ENCODE measurements at places on chromosomes 2 and 18.

- DNase-seq: no peak
Measured at GRCh38 chr18:28032177-28032576, 144.8 kb downstream of the CDH2 start.

GRCh38 chr2:21740484-21740883, 616.7 kb downstream of the TDRD15 start:
- DNase-seq: no peak

DNA sequence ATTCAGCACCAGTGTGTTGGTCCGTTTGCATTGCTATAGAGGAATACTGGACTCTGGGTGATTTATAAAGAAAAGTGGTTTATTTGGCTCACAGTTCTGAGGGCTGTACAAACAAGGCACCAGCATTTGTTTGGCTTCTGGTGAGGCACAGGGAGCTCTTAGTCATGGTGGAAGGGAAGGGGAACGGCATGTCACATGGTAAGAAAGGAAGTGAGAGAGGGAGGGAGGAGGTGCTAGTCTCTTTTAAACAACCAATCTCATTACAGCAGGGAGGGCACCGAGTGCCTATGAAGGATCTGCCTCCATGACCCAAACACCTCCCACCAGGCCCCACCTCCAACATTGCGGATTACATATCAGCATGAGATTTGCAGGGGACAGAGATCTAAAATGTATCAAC, 143.9 kb upstream of the DLX2 start:
- no peak for DNase-seq

DNA sequence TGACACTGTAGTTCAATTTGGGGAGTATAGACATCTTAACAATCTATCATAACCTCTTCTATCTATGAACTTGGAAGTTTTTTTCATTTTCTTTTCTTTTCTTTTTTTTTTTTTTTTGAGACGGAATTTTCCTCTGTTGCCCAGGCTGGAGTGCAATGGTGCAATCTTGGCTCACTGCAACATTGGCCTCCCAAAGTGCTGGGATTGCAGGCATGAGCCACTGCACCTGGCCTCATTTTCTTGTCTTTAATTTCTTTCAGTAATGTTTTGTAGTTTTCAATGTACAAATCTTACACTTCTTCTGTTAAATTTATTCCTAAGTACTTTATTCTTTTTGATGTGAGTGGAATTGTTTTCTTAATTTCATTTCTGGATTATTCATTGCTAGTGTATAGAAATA, 14.6 kb downstream of the ASAP2 start:
- DNase-seq: no peak

DNA sequence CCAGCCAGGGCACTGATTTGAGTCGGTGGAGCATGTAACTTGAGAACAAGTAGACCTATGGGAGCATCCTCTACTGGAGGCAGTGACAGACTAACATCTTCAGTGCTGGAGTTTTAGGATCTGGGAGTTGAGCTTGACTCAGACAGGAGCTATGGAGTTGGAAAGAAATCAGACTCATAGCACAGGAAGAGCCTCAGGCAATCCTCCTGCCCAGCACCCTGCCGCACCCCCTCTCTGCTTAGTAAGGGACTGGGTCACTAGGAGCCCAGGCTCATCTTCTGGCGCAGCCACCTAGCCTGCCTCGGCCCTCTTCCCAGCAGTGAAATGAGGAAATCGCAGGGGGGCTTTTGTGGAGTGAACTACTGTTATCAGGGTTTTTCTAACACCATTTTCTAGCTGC, 3.6 kb downstream of the ARID5A start:
- no peak for DNase-seq

DNA sequence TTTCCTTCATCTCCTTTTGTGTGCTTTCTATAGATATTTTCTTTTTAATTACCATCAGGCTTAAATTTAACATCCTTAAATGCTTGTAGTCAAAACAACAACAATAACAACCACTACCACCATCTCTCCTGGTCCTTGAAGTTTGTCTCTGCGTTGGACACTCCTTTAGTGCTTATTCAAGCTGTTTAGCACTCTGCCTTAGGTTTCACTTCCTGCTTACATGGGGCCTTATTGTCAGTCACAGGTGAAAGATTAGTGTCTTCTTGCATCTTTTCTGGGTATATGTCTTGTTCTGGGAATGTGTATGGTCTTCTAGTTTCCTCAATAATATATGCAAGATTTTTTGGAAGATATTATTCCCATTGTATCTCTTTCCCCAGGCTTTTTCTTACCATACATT, 240.1 kb upstream of the NXPH2 start:
- DNase-seq: no peak

DNA sequence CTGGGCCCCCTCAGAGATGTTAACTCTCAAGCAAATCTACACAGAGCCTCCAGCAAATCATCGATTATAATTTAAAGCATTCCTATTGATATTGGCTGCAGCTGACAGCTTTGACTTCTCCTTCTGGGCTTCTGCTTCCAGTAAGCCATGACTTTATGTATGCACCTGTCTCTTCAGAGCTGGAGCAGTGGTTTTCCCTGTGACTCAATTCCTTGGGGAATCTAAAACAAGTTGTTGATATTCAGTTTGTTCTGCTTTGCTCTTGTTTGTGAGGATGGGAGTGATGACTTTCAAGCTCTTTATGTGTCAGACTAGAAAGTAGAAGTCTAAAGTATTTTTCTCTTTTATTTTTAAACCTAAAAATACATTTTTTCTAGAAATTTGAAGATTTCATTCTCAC, 45.1 kb upstream of the TNP1 start:
- DNase-seq: no peak

- peak; percentile 42 for DNase-seq
Measured at GRCh38 chr2:47272031-47272864, 117.1 kb upstream of the STPG4 start.

DNA sequence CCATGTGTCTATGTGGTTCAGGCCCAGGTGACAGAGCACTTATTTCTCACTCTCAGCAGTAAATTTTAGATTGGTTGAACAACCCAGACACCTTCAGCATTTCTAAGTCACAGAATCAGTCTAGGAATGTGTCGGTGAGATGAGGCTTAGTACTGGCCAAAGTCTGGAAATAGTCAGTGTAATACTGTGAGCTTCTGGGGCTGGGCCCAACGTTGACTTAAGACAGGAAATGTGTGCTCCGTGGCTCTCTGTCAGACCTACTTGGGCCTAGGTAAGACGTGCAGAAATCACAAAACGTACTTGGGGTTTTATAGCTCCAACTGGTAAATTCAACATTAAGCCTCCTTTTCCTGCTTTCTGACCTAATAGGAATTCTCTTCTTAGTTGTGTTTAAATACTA, 160.3 kb upstream of the COL3A1 start:
- DNase-seq: no peak

DNA sequence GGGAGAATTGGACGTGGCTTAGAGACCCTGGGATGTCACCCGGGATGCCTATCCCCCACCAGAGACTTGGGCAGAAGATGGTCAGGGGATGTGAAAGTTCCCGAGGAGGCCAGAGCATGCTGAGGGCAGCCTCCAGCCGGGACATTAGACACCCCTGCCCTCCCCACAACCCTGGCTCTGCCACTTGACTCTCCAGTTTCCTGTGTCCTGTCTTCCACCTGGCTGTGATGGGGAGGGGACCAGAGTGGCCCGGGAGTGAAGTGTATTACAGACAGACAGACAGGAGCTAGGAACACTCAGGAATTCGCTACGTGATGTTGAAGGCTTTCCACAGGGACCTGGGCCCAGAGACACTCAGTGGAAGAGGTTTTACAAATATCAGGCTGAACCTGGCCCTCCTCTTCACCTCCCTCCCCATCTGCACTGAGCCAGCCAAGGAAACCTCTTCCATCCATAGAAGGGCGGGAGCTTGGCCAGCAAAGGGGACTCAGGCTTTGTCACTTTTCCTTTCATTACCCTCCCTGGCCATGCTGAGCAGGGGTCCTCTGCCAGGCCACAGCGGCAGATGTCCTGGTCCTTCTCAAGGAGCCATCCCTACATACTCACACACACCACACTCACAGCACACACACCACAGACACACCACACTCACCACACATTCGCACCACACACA, 60.7 kb downstream of the SDC1 start:
- DNase-seq: no peak

- DNase-seq: no peak
Measured at GRCh38 chr2:203743441-203743981, 37.1 kb downstream of the CD28 start.

GRCh38 chr18:58359218-58359617, 269.7 kb downstream of the ALPK2 start:
- DNase-seq: no peak

GRCh38 chr2:7289697-7290096, 372.5 kb downstream of the RNF144A start:
- no peak for DNase-seq

- DNase-seq: no peak
Measured at GRCh38 chr2:101408925-101409324, 21.6 kb upstream of the CREG2 start.

DNA sequence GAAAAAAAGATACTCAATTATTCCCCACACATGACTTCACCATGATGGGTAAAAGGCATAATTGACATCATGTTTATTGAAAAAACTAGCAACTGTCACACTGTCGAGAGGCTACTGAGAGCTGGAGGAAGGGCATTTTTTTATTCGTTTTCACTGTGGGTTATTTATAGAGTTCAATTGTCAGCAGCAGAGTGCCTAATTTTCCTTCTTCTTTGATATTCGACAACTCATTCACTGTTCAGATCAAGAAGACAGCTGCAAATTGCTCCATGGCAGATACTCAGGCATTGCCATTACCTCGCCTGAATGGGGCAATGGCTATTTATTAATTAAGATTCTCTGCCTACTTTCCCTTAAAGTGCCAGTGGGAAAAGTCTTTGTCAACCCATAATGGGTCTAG, 197.5 kb upstream of the NRP2 start:
- no peak for DNase-seq

DNA sequence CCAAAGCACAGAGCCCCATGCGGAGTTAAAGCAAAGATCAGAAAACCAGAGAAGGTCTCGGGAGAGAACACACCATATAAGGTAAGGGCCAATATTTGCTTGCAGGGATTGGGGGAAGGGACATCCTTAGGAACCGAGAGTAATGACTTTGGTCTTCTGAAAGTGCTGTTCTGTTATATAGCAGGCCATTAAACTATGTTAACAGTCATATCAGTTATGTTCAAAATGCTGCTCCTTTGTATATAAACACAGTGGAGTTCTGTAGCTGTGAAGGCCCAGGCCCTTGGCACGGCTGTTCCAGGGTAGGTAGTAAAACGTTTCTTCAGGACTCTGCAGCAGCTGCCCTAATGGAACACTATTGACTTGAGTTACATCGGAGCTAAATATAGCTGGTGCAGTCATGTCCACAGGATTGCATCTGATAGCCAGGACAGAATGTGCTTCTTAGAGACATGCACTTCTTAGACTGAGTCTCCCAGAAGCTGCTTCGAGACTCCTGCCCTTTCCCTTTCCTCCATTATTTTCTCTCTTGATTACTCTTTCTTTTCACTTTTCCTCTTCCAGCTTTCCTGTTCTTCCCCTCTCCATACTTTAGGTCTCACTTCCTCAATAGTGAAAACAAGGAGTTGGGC, 122.4 kb downstream of the SETBP1 start:
- no peak for DNase-seq

GRCh38 chr2:121721926-121722325, 14.7 kb downstream of the NIFK start:
- DNase-seq: no peak

- DNase-seq: no peak
Measured at GRCh38 chr2:235142601-235143000, 190.8 kb downstream of the SH3BP4 start.

GRCh38 chr2:147255812-147256211, 589.0 kb upstream of the ACVR2A start:
- DNase-seq: no peak

GRCh38 chr18:43267818-43268217, 9.5 kb downstream of the SYT4 start:
- no peak for DNase-seq

- no peak for DNase-seq
Measured at GRCh38 chr2:62071126-62071598, 124.8 kb upstream of the B3GNT2 start.

- no peak for DNase-seq
Measured at GRCh38 chr2:88530081-88530480, 77.6 kb upstream of the FOXI3 start.

Data from activated CD8-positive, alpha-beta memory T cell treated with anti-CD3 and anti-CD28 coated beads for 48 hours (primary cell).